ENCODE measurements at places on chromosomes 4 and X. TPM values are rescaled to one million over a fixed set of nuclear protein-coding genes. Genes with fewer than 3 reads are reported as not detected.

DNA sequence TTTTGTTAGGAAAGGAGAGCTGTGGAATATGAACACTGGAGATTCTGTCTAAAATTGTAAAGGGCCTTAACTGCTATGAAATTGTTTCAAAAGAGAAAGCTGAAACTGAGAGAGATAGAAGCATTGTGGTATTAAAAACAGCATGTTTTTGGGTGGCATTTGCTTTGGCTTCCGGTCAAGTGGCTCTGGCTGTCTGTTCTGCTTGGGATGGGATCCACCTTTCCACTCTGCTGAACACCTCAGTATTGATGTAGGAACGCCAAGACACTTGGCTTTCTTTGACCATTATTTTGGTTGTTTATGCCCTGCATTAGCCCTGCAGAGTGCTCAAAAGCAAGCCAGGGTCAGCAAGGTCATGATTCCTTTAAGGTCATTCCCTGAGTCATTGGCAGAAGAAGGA, 199.7 kb downstream of the SLC4A4 start:
- H3K4me1 ChIP-seq: no peaks in the 10 kb centered on the region
- DNase-seq: no peak
- H3K27me3 ChIP-seq: peaks cover 3% of the 10 kb centered on the region
- no peak overlapping the region for H3K27ac ChIP-seq
- no peaks in the 10 kb centered on the region for H3K36me3 ChIP-seq

GRCh38 chr4:71355971-71356370, 17.2 kb downstream of the SLC4A4 start:
- H3K27me3 ChIP-seq: no peaks in the 10 kb centered on the region
- H3K4me3 ChIP-seq: no peak overlapping the region
- no peak overlapping the region for H3K27ac ChIP-seq
- DNase-seq: no peak

Gene MMAA
- total RNA-seq: 19.6 TPM

Gene BLOC1S4
- 11.8 TPM for total RNA-seq
